ENCODE measurements at places on chromosomes 11 and 22.

- H3K27ac ChIP-seq = no peak overlapping the region
- peaks cover 2% of the 10 kb centered on the region for H3K4me1 ChIP-seq
- H3K36me3 ChIP-seq = no peaks in the 10 kb centered on the region
- no peak overlapping the region for H3K4me3 ChIP-seq
Measured at GRCh38 chr11:76026281-76026680, 180.0 kb downstream of the WNT11 start.

DNA sequence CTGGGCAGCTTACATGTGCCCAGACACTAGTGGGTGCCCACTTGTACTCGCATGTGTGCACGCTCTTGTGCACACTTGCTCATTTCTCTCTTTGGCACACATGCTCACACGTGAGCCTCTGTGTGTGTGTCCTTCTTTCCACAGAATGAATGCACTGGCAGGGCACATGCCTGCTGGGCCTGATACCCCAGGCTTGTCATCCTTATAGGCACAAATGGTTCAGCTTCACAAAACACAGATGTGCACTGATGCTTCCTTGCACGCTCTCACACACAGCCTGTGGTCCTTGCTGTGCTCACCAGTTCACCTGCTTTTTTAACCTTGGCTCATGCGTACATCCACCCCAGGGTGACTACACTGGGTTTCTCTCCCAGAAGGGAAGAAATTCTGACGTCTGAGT lies 174.8 kb downstream of the BUD13 start:
- no peak overlapping the region for H3K4me3 ChIP-seq
- no peaks in the 10 kb centered on the region for H3K36me3 ChIP-seq
- no peaks in the 10 kb centered on the region for H3K4me1 ChIP-seq
- H3K27me3 ChIP-seq = no peaks in the 10 kb centered on the region
- H3K27ac ChIP-seq = no peak overlapping the region

- H3K27ac ChIP-seq = no peak overlapping the region
- H3K4me1 ChIP-seq = peaks cover 12% of the 10 kb centered on the region
- no peak overlapping the region for H3K4me3 ChIP-seq
- H3K27me3 ChIP-seq = no peaks in the 10 kb centered on the region
- DNase-seq = no peak
Measured at GRCh38 chr11:77084581-77085191, 17.9 kb downstream of the CAPN5 start.

DNA sequence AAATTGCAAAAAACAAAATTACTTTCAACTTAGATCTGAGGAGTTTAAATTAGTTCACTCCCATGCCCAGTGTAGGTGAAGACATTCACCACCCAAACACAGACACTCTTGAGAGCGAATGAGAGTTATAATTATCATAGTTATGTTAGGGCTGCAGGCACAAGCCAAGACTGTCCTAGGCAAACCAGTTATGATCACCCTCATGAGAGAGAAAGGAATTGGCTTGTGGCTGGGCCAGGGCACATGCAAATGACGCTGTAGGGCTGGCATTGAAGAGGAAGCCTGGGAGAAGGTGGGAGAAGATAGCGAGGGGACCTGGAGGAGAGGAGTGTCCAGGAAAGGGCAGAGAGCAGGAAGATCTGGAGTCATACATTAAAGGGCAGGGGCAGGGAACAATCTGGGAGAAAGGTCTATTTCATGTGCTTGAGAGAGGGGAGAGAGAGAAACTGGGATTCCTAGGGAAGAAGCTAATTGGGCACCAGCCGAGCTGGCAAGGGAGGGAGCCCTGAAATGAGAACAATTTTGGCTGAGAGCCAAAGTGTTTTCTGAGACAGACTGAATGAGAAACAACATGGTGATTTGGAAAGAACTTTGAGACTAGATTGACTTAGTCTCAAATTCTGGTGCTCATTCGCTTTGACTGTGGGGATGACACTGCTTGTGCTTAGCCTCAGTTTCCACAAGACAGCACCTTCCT lies 279.9 kb downstream of the KIRREL3 start:
- peaks cover 8% of the 10 kb centered on the region for H3K4me1 ChIP-seq
- no peak for DNase-seq
- H3K4me3 ChIP-seq = no peak overlapping the region
- H3K27me3 ChIP-seq = no peaks in the 10 kb centered on the region
- H3K36me3 ChIP-seq = no peaks in the 10 kb centered on the region

GRCh38 chr11:25039165-25039564 lies 542.3 kb downstream of the LUZP2 start:
- H3K4me3 ChIP-seq = no peak overlapping the region
- no peaks in the 10 kb centered on the region for H3K36me3 ChIP-seq
- H3K27ac ChIP-seq = no peak overlapping the region
- H3K27me3 ChIP-seq = no peaks in the 10 kb centered on the region
- DNase-seq = no peak

- no peak overlapping the region for H3K4me3 ChIP-seq
- no peak for DNase-seq
- no peak overlapping the region for H3K27ac ChIP-seq
- H3K36me3 ChIP-seq = no peaks in the 10 kb centered on the region
- H3K4me1 ChIP-seq = no peaks in the 10 kb centered on the region
- no peaks in the 10 kb centered on the region for H3K27me3 ChIP-seq
Measured at GRCh38 chr11:121035780-121036179, 11.9 kb downstream of the TBCEL start.

DNA sequence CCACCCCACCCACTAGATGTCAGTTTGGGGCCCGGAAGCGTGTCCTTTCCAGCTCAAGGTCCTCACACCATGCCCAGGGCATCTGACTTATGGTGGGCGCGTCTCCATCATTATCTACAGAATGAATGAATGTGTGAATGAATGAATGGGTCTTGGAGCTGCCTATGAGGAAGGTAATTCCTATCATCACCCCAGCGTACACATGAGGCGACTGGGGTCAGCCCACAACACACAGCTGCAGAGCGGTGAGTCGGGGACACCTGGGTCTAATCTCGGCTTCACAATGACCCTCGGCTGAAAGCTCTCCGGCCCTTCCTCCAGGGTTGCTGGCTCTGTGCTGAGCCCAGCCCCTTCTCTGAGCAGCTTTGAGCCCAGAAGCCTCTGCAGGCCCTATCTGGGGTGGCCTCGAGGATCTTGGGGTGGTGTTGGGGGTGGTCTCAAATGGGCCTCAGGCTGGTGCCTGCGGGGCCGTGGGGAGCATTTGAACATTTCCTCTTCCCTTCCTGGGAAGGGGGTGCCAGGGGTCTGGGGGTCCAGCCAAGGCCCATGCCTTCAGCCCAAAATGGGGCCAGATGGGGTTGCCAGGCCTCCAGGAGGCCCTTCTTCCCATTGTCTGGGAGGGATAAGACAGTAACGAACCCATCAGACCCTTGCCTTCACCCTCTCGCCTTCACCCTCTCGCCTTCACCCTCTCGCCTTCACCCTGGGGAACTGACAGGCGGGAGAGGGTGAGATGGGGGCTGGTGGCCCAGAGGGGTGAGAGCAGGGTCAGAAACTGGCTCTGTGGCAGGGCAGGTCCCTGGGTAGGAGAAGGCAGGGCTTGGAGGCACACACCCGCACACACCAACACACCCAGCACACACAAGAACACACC lies 82.4 kb downstream of the MYEOV start:
- no peaks in the 10 kb centered on the region for H3K27me3 ChIP-seq
- H3K27ac ChIP-seq = no peak overlapping the region
- no peaks in the 10 kb centered on the region for H3K4me1 ChIP-seq
- H3K36me3 ChIP-seq = no peaks in the 10 kb centered on the region
- no peak overlapping the region for H3K4me3 ChIP-seq

GRCh38 chr11:1998290-1998689 lies 648 bp upstream of the H19 start:
- H3K27ac ChIP-seq = no peak overlapping the region
- H3K36me3 ChIP-seq = no peaks in the 10 kb centered on the region
- H3K4me1 ChIP-seq = no peaks in the 10 kb centered on the region
- H3K4me3 ChIP-seq = no peak overlapping the region
- no peaks in the 10 kb centered on the region for H3K27me3 ChIP-seq
- no peak for DNase-seq

- no peaks in the 10 kb centered on the region for H3K36me3 ChIP-seq
- DNase-seq = no peak
- no peak overlapping the region for H3K4me3 ChIP-seq
Measured at GRCh38 chr11:94775567-94776327, 7.6 kb downstream of the AMOTL1 start.

DNA sequence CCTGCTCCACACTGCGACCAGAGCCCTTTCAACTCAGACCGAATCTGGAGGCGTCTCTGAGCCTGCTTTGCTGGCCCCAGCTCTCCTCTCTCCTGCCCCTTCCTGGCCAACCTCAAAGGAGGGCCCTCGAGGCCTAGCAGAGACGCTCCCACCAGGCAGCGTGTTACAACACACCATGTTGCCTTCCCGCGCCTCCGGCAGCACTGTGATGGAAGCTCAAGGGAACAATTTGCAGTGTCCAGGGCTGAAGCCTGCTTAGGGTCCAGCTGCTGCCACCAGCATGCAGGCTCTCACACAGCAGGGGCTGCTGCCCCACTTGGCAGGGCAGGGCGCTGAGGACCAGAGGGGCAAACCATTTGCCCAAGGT lies 18.4 kb downstream of the LINC01488 start:
- H3K36me3 ChIP-seq = no peaks in the 10 kb centered on the region
- H3K4me1 ChIP-seq = peaks cover 12% of the 10 kb centered on the region
- H3K4me3 ChIP-seq = no peak overlapping the region
- H3K27me3 ChIP-seq = no peaks in the 10 kb centered on the region

DNA sequence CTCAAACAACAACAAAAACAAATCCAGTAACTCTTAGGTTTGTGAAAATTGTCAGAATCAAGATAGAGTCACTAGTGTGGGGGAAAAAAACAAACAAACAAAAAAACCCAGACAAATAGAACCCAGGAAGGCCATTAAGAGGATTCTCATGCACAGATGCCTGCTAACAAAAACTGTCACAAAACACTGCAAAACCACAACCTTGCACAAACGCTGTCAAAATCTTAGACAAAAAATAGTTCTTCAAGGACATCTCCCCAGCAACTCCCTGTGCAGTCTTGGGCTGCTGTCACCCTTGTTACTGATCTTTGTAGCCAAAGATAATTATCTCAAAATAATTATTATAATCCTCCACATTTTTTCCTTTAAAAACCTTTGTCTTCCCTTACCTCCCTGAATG lies 4.6 kb upstream of the ZBED5 start:
- H3K4me3 ChIP-seq = no peak overlapping the region
- H3K27me3 ChIP-seq = no peaks in the 10 kb centered on the region

GRCh38 chr11:113736323-113736722 lies 30.2 kb upstream of the TMPRSS5 start:
- H3K27me3 ChIP-seq = no peaks in the 10 kb centered on the region
- no peak overlapping the region for H3K27ac ChIP-seq
- H3K36me3 ChIP-seq = peaks cover 2% of the 10 kb centered on the region
- H3K4me1 ChIP-seq = no peaks in the 10 kb centered on the region

- H3K27ac ChIP-seq = no peak overlapping the region
- H3K36me3 ChIP-seq = no peaks in the 10 kb centered on the region
- no peaks in the 10 kb centered on the region for H3K27me3 ChIP-seq
- H3K4me1 ChIP-seq = no peaks in the 10 kb centered on the region
- no peak for DNase-seq
- H3K4me3 ChIP-seq = no peak overlapping the region
Measured at GRCh38 chr11:32026766-32027165, 64.1 kb upstream of the RCN1 start.

DNA sequence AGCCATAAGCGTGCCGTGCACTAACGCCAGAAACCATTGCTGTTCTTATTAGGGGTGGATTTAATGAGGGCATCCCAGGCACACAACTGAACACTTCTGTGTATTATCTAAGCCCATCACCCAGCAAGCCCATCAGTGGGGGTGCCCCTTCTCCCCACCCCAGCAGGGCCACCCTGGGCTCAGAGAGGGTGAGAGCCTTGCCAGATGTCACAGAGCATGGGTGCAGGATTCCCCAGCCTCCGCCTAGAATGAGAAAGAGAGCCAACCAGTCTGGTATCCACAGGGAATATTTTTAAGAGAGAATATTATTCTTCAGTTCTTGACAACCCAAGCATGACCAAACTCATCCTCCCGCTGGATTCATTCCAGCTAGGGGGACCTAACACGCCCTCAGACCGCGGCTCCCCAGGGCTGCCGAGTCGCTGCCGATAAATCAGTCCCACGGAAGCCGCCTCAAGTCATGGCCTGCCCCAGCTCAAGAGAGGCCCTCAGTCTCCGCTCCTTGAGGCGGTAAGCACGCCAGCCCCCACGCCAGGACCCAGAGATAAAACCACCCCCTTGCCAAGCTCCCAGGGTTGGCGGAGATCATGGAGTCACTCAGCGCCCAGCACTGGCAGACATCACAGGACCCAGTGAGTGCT lies 47.2 kb downstream of the MN1 start:
- no peaks in the 10 kb centered on the region for H3K4me1 ChIP-seq
- peaks cover 11% of the 10 kb centered on the region for H3K27me3 ChIP-seq
- no peak overlapping the region for H3K27ac ChIP-seq
- DNase-seq = no peak
- H3K36me3 ChIP-seq = no peaks in the 10 kb centered on the region

GRCh38 chr11:1845561-1846452 lies 7.0 kb downstream of the TNNI2 start:
- H3K27me3 ChIP-seq = no peaks in the 10 kb centered on the region
- no peaks in the 10 kb centered on the region for H3K4me1 ChIP-seq
- no peak for DNase-seq
- no peaks in the 10 kb centered on the region for H3K36me3 ChIP-seq

DNA sequence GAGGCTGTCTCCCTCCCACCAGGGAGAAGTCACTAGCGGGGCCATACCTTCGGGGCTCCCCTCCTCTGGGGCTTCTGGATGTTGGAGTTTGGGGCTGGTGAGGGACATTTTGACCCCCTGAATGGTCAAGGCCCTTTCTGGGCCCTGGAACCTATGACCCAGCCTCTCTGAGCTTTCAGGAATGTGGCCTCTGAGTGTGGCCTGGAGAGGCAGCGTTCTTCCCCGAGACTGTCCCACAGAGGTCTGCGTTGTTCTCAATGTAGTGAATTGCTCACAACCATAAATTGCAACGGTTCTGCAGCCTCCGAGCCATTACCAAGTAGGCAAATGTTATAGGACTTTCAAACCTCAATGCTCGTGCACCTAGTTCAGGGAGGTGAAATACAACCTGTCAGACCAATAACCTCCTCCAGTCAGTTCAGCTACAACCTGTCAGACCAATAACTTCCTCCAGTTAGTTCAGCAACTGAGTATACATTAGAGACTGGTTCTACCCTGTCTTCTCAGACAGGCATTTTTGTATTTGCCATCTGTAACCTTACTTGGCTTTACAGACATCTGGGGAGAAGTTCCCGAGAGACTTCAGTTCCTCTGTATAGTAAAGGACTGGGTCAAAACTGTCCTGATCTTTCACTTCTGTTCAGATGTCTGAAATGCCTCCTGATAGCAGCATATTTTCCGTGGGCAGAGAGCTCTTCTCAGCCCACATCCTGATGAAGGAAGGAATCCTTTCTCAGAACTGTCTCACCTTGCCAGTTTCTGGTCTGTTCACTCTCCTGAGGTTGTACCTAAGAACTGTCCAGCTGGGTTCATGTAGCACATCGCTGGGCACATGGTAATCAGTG lies 34.2 kb downstream of the MICAL2 start:
- no peak overlapping the region for H3K4me3 ChIP-seq
- peaks cover 29% of the 10 kb centered on the region for H3K4me1 ChIP-seq
- H3K36me3 ChIP-seq = peaks cover 14% of the 10 kb centered on the region
- no peak for DNase-seq
- peak overlapping the region; percentile 8 for H3K27ac ChIP-seq

- H3K36me3 ChIP-seq = no peaks in the 10 kb centered on the region
- no peak overlapping the region for H3K4me3 ChIP-seq
- no peaks in the 10 kb centered on the region for H3K4me1 ChIP-seq
Measured at GRCh38 chr11:105713106-105713505, 103.2 kb downstream of the GRIA4 start.

- H3K27me3 ChIP-seq = no peaks in the 10 kb centered on the region
- DNase-seq = no peak
- no peaks in the 10 kb centered on the region for H3K36me3 ChIP-seq
- H3K4me3 ChIP-seq = no peak overlapping the region
- no peak overlapping the region for H3K27ac ChIP-seq
Measured at GRCh38 chr11:40491341-40491740, 968.1 kb downstream of the LRRC4C start.

- peaks cover 5% of the 10 kb centered on the region for H3K4me1 ChIP-seq
- H3K4me3 ChIP-seq = peak overlapping the region; percentile 70
Measured at GRCh38 chr11:33258631-33259205, 1.5 kb downstream of the HIPK3 start.

Measured in fibroblast of lung (primary cell).